ENCODE measurements at places on chromosomes 2 and 18.

- DNase-seq: no peak
These were observed 898.9 kb downstream of the CPS1 start for GRCh38 chr2:211455216-211455841.

- no peak for DNase-seq
These were observed 98.1 kb upstream of the SPOPL start for GRCh38 chr2:138403431-138403927.

- no peak for DNase-seq
These were observed 19.8 kb downstream of the CCDC68 start for GRCh38 chr18:54939361-54939917.

- DNase-seq: no peak
These were observed 1221.0 kb downstream of the SUCLG1 start for GRCh38 chr2:83238111-83238510.

GRCh38 chr2:98601532-98602132 lies 6.7 kb downstream of the COA5 start:
- no peak for DNase-seq

DNA sequence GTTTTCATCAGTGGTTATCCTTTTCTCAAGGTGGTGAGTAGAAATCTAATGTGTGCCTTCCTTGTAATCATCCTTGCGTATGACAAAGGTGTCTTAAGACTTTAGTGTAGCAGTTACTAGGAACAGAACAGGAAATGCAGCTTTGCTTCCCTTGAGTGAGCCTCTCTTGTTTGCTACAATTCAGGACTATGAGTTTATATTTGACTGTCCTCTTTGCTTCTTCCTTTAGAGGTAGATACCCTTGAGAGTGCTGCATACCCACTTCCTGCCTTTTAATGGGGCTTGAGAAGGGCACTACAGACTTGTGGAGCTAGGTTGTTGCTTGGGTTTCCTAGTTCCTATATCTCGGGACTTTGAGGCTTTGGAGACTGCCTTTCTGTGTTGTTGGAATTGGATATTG lies 3.8 kb downstream of the KCNJ13 start:
- no peak for DNase-seq

DNA sequence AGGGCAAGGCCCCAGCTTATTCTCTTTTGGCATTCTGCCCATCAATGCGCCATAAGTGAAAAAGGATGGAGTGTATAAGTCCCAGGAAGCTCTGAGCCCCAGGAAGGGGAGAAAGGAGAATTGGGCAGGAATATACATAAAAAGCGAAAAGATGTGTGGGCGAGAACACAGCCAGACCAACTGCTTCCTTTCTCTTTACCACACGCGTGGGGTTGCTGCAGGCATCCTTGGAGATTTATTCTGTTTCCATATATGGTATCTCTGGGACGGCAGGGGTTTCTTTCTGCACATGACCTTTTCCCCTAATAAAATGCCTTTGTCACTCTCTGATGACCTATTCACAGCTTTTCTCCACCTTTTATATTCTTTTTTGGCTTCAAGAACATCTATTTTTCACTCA lies 440.5 kb downstream of the NBAS start:
- DNase-seq: no peak

- no peak for DNase-seq
These were observed 237.5 kb downstream of the CTNNA2 start for GRCh38 chr2:79750321-79750720.

DNA sequence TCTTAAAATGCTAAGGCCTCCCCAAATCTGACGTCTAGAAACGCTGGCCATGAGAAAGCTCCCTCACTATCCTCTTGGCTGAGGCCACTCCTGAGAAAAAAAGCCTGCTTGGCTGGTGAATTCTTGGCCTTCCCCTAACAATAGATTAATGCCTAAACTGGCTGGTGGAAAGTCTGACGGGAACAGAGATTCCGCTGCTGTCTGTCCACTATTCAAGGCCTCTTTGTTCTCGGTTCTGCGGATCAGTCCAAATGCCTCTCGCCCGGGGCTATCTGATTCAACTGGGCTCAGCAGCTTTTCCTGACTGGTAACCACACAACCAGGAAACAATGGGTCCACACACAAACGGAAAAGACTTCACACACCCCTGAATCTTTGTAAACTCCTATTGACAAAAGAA lies 27.2 kb downstream of the PXDN start:
- DNase-seq: no peak

- DNase-seq: no peak
These were observed 46.8 kb downstream of the ANTXR1 start for GRCh38 chr2:69059731-69060290.

- DNase-seq: no peak
These were observed 51.0 kb downstream of the MOGAT1 start for GRCh38 chr2:222722327-222722946.

DNA sequence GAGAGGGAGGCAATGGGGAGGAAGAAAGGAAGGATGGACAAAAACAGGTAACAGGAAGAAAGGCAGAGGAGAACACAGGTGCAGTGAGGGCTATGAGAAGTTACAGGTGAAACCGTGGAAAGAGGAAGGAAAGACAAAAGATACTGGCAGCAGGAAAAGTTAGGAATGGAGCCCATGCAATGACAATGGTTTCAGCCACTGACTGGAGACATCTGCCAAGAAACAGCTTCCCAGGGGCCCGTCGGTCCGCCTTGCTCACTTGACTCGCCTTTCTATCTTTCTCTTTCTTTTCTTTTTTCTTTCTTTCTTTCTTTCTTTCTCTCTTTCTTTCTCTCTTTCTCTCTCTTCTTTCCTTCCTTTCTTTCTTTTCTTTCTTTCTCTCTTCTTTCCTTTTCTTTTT lies 37.5 kb downstream of the ST8SIA5 start:
- DNase-seq: no peak

GRCh38 chr2:227932403-227932802 lies 61.0 kb downstream of the DAW1 start:
- DNase-seq: no peak

GRCh38 chr18:31723990-31724711 lies 36.5 kb downstream of the SLC25A52 start:
- no peak for DNase-seq

DNA sequence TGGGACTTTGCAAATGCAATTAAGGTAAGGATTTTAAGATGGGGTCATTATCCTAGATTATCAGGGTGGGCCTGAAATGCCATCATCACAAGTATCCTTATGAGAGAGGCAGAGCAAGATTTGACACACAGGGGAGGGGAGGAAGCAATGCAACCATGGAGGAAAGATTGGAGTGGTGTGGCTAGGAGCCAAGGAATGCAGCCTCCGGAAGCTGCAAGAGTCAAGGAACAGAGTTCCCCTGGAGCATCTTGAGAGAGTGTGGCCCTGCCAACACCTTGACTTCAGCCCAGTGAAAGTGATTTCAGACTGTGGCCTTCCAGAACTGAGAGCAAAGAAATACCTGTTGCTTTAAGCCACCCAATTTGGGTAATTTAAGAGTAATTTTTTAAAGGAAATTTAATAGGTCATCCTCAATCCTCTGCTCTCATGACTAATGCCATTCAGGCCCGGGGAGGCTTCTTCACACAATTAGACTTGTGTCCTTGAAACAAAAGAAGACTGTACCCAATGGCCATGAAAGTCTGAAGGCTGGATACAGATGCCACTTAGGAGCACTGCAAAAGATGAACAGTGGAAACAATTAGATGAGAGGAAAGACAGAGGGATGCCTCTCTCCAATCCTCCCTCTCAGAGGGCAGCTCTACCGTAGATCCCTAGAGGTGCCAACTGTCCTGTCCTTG lies 250.3 kb upstream of the ID2 start:
- DNase-seq: no peak

- DNase-seq: peak; percentile 54
These were observed 3.8 kb downstream of the DLX2 start for GRCh38 chr2:172098650-172099471.

- no peak for DNase-seq
These were observed 33.0 kb downstream of the MYT1L start for GRCh38 chr2:2298081-2298480.

- DNase-seq: no peak
These were observed 39.1 kb downstream of the STK17B start for GRCh38 chr2:196131949-196132925.

DNA sequence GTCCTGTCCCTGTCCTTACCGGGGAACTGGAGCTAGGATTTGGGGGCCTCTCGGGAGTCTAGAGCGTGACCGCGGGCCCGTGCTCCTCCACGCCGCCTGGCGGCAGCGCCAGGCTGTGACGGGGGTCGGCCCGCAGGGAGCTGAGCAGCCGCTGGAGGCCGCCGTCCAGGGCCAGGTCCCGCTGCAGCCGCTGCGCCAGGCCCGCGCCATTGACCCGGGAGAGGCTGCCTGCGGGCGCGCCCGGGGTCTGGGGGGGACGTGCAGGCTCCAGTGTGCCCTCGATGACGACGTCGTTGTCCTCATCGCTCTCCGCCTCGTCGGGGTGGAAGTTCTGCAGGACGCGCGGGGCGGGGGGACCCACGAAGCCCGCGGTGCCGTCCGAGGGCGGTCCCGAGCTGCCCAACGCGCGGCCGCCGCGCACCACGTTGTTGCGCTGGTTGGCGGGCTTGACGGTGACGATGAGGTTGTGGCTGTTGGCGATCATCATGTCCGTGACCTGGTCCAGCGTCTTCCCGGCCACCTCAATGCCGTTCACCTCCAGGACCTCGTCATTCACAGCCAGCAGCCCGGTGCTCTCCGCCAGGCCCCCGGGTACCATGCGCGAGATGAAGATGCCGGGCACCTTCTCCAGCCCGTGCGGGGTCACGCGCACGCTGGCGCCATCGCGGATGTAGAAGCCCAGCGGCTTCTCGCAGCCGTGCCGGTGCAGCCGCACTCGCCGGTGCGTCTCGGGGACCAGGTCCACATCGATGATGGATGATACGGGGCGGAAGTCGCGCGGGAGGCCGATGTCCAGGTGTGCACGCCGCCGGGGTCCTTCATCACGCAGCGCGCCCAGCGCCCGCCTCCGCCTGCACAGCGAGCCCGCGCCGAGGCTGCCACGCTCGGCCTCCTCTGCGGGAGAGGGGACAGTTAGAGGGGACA lies 50.9 kb downstream of the ADNP2 start:
- DNase-seq: no peak

GRCh38 chr18:35289293-35289692 lies 736 bp downstream of the ZSCAN30 start:
- DNase-seq: no peak

- DNase-seq: no peak
These were observed 20.9 kb downstream of the MARCHF4 start for GRCh38 chr2:216351172-216351925.

DNA sequence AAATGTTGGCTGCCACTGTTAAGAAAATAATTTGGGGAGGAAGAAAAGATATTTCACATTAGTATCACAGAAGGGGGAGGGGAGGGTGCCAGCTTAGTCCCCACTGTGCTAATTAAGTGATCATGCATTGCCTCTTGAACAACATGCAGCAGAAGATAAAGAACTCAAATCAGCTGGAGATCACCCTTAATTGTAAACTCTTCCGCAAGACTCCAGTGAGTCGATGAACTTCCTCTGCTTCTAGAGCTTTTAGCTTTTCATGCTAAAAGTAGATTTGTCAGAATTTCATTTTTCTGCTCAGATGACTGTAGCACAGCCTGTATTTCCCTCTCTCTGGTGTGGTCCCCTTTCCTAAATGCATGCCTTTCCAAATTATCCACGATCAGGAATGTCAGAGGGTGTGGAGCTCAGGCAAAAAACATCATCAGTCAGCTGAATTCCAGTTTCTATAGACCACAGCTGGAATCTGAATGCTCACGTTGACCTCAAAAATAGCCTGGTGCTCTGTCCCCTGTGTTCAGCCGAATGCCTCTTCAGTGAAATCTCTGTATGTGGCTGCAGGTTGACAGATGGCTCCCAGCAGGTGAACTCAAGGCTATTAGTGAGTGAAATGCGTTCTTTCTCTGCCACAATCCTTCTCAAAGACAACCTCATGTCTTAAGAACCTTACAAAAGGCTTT lies 156.8 kb upstream of the UNC80 start:
- no peak for DNase-seq

Data from bone marrow (tissue), 2 donors.